ENCODE measurements at places on chromosomes 12 and 14.

DNA sequence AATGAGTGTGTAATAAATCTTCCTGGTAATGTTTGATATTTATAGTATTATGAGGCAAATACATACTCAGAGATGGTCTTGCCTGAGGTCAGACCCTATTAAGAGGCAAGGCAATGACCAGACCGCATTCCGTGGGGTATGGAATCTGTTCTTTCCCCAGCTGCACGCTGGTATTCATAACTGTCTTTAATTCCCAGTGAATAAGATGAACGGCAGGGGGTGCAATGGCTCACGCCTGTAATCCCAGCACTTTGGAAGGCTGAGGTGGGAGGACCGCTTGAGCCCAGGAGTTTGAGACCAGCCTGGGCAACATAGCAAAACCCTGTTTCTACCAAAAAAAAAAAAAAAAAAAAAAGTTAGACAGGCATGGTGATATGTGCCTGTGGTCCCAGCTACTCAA is 44.6 kb downstream of the ERO1A start:
- DNase-seq, result no peak

DNA sequence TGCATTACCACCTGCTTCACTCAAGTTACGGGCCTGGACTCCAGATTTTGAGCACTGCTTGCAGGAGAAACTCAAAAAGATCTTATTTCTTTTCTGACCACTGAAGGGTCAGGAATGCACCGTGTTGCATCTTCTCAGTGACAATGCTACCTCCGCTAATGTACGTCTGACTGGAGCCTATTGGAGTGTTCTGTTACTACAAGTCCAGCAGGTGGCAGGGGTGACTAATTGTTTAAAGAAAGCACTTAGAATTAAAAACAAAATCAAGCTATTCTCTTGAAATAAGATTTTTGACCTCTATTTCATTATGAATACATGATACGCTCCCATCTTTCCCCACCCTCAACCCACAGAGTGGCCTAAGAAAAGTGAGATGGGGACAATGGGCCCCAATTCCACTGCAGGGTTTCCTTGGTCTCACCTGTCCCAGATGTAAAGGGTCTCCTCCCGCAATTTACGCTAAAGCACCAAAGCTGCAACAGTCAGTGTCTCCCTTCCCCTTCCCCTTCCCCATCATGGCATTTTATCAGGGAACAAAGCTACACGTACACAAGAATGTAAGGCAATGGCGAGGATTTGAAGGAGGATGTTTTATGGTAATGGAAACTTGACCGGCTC is 2.2 kb downstream of the TBPL2 start:
- DNase-seq, result peak; percentile 87

DNA sequence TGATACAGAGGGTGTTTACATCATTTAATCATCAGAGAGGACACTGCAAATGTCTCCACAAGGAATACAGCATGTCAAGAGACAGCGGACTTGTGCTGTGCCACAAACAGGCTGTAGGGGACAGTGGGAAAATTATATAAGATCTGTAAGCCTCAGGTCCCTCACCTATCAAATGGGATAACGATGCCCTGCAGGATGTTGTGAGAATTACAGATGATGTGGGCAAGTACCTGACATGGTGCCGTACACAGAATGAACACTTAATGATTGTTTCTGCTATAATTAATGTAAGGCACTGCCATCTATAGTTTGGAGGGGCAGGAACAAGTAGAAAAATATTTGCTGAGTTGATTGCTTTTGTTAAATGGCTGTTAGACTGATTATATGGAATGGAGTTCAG is 81.9 kb upstream of the GTF2A1 start:
- DNase-seq, result no peak

DNA sequence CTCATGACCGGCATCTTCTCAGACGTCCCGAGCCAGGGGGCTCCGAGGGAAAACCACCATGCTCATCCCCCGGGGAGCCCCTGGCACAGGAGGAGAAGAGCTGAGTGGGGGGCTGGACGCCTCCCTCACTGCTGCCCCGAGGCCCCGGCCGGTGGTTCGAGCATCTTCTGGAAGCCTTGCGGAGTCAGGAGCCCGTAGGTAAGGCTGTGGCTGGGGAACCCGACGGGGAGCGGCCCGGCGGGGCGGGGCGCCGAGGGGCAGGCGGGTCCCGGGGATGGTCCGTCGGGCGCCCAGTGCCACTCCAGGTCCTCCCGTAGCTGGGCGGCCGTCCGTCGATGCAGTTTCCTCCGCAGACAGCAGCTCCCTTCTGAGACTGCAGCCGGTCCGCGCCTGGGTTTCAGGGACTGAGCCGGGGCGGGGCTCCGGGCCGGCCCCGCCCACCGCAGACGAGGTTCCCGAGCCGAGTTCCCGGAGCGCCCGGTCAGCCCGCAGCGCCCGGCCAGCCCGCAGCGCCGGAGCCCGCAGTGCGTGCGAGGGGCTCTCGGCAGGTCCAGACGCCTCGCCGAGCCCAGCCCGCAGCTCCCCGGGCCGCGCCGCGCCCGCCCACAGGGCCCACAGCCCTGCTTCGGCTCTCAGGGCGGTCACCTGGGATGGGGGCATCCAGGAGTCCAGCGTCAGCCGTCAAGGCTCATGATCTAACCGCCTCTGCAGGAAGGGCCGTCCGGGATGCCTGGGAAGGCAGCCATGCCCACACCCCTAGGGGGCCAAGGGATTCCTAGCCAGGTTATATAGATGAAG is at the start of gene PGF:
TSS of gene PGF (minus strand) at position 369 of the 798 bp plus-strand sequence. CDS start at position 14, 355 bp downstream.
- peak; percentile 62 for DNase-seq

DNA sequence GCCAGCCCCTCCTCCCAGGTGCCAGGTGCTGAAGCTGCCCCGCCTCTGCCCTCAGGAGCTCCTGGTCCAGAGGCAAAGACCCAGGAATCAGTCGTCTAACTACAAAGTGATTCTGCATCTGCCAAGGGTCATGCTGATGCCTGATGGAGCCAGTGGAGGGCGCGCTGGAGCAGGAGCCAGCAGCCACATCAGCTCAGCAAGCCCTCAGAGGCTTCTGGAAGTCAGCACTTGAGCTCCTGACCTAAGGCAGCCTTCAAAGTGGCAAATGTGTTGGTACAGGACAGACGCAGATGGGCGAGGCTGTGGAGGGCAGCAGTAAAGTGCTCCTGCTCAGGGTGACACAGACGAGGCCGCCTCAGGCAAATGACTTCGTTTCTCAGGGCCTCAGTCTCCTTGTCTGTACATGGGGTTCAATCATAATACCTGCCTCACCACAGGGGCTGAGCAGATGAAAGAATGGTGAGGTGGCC is 10.9 kb downstream of the C12orf43 start:
- peak; percentile 74 for DNase-seq

GRCh38 chr12:88889326-88890110 is 309.2 kb upstream of the KITLG start:
- no peak for DNase-seq

DNA sequence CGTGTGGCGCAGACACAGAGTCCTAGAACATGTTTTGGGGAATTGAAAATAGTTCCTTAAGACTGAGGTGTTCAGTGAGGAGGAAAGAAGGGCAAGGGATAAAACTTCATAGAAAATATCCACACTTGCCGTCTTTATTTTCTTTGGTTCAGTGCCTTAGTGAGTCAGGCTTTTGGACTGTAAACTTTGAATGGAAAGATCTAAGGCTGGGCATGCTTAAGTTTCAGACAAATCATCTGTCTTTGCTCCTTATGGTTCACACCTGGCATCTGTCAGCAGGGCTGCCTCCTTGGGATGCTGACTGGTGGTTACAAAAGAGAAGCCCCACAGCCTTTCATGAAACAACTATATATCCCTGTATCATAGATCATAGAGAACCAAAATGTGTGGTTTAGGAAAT is 136.3 kb upstream of the PRICKLE1 start:
- DNase-seq, result no peak

- peak; percentile 29 for DNase-seq
These were observed 822 bp upstream of the POU6F1 start for GRCh38 chr12:51218607-51219161.

GRCh38 chr14:103232831-103233319 is 101.2 kb upstream of the EIF5 start:
- DNase-seq, result no peak

- no peak for DNase-seq
These were observed 104.6 kb downstream of the AACS start for GRCh38 chr12:125169870-125170269.

GRCh38 chr14:102317564-102318248 is 1.8 kb upstream of the ZNF839 start:
- DNase-seq, result peak; percentile 81

GRCh38 chr14:91968280-91968679 is 20.8 kb upstream of the FBLN5 start:
- peak; percentile 53 for DNase-seq
